ENCODE measurements at places on chromosomes 3 and 15.

DNA sequence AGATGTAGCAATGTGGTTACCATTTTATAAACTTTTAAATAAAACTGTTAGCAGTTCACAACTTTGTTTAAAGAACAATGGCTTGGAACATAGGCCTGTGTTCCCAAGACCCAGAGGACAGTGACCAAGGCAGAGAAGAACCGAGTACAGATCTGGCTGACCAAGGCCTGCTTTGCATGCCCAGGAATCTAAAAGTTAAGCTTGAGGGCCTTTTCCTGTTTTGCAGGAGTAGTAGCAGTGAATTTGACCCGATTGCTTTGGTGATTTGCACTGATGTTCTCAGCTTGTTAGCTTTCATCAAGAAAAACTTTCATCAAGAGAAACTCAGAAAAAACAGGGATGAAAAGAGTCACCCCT lies 9.9 kb downstream of the FILIP1L start:
- DNase-seq, result no peak

DNA sequence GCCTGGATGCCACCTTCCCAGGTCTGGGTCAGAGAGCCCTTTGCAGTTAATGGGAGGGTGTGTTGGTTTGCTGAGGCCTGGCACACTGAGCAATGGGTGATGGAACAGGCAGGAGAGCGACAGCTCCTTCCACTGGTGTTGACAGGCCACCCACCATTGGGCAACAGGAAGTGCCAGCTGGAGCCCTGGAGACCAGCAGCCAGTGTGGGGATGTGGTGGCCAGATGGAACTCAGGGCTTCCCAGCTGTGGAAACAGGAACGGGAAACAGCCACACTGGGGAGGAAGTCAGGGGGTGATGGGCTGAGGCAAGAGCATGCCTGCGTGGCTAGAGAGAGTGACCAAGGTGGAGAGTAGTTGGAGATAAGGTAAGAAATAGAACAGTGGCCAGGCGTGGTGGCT lies 9.3 kb downstream of the PSTPIP1 start:
- no peak for DNase-seq

DNA sequence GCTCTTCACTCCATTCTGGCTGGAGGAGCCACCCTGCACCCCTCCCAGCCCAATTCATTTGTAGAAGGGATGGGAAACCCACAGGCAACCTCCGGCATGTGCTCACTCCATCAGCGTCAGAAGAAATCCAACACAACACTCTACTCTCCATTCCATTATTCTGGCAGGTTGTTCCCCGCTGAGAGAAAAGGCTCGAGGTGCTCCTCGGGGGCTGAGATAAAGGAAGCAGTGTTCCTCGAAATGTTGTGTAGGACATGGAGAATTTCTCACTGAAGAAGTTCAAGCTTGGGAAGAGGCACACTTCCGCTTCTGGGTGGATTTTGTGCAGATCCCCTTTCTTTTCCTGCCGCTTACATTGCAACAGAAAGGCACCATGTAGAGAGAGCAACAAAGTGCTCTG lies 355.0 kb upstream of the CFAP20DC start:
- DNase-seq, result no peak

GRCh38 chr3:125482406-125482805 lies 37.6 kb downstream of the SNX4 start:
- no peak for DNase-seq

DNA sequence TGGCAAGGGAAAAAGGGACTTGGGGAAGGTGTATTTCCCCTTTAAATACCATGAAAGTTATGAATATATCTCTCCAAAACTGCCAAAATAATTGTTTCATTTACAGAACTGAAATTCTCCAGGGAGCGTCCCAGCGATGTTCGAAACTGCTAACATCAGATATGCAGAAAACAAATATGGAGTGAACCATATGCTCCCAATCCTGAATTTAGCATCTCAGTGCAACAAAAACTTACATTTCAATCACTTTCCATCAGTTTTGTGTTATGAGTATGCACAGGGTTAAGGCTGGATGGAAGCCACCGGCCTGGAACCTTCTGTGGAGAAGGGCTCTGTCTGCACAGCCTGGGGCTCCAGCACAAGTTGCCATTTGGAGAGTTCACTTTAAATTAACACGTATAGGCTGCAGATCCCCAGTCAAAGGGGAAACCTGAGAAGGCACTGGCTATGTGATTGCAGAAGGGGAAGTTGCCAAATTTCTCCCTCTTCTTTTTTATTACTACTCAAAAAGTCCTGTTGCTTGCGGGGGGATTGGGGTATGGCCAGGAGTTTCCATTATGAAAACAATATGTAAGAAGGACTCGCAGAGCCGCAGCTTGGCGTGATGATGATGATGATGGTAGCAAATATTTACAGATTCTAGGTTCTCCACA lies 56.9 kb upstream of the FOXP1 start:
- no peak for DNase-seq

- DNase-seq, result no peak
These were observed 243.8 kb downstream of the KCNH8 start for GRCh38 chr3:19392150-19392549.

DNA sequence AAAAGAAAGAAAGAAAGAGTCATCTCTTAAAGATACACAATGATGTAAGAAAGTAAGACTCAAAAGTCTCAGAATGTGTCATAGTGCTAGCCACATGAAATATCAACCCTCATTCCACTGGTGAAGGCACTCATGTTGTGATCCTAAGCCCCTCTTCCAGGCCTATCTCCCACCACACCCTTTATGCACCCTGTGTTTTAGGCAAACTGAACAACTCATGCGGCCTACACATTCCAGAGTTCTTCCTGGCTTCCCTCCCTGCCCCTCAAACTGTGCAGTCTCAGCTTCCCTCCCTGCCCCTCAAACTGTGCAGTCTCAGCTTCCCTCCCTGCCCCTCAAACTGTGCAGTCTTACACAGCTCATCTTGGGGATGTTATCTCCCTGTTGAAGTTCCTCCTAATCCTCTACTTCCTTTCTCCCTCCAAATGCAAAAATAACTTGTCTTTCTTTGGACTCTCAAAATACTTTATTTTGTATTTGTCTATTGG lies 69.0 kb upstream of the FNDC3B start:
- no peak for DNase-seq

DNA sequence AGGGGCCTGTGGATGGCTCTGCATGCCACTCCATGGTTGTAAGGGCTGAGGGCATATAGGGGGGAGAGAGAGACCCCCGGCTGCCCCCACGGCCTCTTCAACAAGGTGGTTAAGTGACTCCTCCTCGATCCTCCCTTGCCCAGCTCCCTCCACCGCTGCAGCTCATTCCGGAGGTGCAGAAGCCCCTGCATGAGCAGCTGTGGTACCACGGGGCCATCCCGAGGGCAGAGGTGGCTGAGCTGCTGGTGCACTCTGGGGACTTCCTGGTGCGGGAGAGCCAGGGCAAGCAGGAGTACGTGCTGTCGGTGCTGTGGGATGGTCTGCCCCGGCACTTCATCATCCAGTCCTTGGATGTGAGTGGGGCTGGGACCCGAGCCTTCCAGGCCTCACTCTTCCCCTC lies 6.5 kb downstream of the FES start:
- DNase-seq, result no peak

- DNase-seq, result no peak
These were observed 33.1 kb downstream of the MRAS start for GRCh38 chr3:138381413-138381901.

DNA sequence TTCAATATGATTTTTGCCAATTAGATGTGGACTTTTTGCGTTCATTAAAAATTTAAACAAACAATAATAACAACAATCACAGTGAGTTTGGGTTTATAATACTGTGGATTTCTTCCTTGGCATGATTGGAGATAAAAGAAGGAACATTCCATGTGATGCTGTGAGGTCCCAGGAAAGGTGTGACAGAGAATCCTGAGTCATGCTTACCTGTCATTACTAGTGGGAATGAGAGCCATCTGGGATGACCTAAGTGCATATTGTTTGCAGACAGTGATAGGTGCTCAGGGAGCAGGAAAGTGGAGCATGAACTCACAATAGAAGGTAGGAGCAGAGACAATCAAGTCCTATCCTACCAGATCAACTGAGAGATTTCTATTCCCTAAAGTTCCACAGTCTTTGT lies 766.5 kb upstream of the CFAP20DC start:
- no peak for DNase-seq
